Cerebellar nuclear complex (tissue), 1 donor: ENCODE measurements at places on chromosomes 16 and 17.
A peak's percentile ranks its signal among the peaks of the same experiment; 100 is the strongest.

DNA sequence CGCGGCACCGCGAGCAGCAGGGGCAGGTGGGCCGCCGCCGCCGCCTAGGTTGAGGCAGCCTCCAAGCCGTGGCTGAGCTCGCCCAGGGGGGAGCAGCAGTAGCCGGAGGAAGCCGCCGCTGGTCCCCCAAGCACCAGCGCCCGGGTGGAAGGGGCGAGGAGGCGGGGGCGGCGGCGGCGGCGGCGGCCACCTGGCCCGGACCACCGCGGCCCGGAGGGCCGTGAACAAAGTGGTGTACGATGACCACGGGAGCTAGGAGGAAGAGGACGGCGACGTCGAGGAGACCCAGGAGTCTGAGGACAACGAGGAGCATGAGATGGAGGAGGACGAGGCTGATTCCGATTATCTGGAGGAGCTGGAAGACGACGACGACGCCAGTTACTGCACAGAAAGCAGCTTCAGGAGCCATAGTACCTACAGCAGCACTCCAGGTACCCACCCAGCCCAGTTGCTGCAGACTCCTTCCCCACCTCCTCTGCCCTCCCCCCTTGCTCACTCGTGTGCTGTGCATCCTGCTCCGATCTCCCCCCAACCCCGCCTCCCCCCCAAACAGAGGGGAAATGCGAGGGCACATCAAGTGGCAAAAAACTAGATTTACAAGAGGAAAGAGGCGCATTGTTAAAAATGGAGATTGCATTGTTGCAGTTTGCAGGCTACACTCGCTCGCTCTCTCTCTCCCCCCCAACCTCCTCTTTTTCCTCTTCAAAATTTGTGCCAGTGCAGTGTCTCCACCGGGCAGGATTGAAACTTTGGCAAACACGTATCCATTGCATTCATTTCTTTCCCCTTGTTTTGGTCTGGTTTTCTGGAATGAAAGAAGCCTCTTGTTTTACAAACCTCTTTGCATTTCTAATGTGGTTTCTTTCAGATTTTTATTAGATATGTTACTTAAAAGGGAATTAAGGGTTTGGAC is 41.8 kb upstream of the AMZ2 start:
- DNase-seq: no peak

GRCh38 chr17:44912763-44913544 is 2.3 kb downstream of the GFAP start:
- no peak for DNase-seq

GRCh38 chr16:12371497-12371896 is 395.0 kb downstream of the SNX29 start:
- no peak for DNase-seq

DNA sequence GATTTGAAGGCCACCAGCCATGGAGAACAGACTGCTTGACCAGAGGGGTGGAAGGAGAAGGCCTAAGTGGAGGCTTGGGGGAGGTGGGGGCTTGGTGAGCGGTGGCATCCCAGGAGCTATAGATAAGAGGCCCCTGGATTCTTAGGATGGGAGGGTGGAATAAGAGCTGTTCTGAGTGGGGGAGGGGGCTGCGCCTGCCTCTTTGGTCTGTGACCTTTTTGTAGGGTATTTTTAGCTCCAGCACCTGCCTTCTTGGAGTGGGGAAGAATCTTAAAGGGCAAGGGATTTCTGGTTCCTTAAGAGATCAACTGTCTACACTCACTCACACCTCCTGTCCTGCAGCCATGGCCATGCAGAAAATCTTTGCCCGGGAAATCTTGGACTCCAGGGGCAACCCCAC is 567 bp downstream of the ENO3 start:
- no peak for DNase-seq

GRCh38 chr16:54462151-54462651 is 175.6 kb upstream of the IRX3 start:
- DNase-seq: no peak

DNA sequence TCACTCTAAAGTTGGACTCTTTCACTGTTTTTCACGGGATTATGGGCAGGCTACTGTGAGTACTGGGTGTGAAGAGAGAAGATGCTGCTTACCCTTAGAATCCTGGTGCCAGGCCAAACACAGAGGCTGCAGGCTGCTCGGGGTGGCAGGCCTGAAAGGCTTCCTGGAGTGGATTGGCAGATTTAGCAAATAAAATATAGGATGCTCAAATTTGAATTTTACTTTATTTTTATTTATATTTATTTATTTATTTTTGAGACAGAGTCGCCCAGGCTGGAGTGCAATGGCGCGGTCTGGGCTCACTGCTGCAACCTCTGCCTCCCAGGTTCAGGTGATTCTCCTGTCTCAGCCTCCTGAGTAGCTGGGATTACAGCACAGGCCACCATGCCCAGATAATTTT is 14.9 kb upstream of the STAC2 start:
- DNase-seq: no peak

DNA sequence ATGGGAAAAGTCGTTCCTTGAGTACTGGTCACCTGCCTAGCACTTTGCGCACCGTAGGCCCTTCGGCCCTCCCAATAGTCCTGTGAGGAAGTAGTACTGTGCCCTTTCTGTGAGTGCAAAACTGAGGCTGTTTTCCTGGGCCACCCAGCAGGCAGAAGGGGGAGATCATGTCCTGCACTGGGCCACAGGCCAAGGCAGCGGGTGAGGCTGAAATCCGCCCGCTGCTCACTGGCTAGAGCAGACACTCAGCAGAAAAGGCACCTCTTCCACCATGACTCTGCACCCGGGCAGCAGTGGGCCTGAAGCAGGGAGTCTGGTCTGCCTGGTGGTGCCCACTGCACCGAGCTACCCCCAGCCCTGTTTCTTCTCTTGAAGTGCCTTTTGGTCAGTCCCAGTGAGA is 20.2 kb downstream of the METTL22 start:
- DNase-seq: peak; percentile 0

GRCh38 chr16:56861092-56861610 is 3.9 kb upstream of the SLC12A3 start:
- no peak for DNase-seq

- no peak for DNase-seq
These were observed 3.0 kb downstream of the PAQR4 start for GRCh38 chr16:2971985-2972784.

DNA sequence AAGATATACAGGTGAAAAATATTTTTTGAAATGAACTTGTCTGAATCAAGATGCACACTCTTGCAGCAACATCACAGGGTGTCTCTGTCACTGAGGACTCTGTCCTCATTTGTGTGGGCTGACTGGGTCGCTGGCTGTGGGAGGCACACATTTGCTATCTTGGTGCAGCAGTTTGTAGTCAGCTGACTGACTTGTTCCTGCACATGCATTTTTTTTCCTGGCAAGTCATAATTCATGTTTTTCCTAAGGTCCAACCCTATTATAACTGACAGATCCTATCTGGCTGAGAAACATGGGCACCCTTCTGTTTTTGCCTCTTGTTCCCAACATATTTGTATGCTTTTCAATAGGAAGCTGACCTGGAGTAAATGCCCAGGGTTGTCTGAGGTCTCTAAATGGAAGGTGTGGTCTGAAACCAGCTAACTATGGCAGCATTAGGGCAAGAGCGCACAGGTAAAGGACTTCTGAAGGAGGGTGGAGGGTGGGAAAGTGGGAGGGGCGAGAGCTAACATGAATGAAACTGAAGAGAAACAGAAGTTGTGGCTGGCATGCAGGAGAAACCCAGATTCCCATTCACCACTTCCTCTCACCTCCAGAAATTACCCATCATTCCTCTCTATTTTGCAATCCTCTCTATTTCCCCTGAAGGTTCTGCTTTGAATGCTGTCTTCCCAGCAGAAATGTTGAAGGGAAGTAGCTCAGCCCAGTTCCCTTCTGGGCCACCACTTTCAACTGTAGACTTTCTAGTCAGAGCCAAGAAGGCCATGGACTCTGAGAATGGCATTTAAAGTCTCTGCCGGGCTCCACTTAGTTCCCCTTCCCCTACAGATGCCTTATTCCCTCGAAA is 166.1 kb downstream of the PRKCA start:
- DNase-seq: no peak
